ENCODE measurements at places on chromosomes 5 and 9.

DNA sequence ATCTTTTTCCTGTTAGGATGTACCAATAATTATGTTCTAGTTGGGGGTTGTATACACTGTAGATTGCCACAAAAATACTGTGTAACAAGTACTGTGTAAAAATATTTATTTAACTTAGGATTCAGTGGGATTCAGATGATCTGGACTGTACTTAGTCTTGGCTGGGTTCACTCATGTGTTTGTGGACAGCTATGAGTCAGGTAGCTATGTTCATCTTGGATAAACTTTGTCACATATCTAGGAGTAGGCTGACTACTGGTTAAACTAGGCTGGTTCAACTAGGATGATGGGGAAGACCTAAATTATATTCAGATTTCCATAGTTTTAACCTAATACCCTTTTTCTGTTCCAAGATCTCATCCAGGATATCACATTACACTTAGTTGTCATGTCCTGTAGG is 32.1 kb upstream of the TNFSF15 start:
- DNase-seq, result no peak

GRCh38 chr5:21895766-21896350 is 957.3 kb downstream of the CDH12 start:
- DNase-seq, result no peak

GRCh38 chr5:16417398-16418074 is 48.1 kb downstream of the ZNF622 start:
- DNase-seq, result no peak

DNA sequence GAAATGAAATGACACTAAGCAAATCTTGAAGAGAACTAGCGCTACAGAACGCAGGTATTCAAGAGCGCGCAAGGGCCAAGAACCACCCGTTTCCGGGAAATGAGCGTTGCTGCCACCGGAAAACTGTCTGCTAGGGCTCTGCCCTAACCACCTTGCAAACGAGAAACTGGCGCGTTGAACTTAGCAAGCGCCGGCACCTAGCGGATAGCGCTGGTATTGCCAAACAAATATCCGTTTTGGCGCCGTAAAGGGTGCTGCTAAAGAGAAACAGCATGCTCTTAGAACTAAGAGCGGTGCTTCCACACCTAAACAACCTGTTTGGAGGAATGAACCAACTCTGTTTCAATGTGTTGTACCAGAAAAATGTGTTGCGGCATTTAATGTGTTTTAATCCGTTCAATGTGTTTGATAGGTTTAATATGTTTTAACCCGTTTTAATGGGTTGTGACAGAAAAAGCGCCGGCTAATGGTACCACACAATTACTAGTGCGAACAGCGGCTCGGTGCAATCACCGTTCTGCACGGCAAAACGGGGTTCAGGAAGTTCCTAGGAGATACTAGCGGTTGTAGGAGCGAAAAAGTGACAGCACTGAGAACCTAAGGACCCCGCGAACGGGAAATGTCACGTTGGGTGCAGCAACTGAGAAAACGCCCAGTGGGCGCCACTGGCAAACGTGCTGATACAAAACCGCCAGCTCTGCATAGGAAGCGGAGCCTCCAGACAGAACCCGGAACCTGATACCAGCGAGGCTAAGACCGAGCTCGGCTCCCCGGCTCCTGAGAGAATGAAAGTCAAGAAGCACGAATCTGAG is at the start of gene ANXA2R:
TSS of gene ANXA2R (minus strand) at position 33 of the 812 bp plus-strand sequence. CDS start 273 bp downstream, outside the sequence.
- DNase-seq, result no peak

- DNase-seq, result no peak
Observed at GRCh38 chr9:68678430-68678829, 26.6 kb upstream of the PIP5K1B start.

GRCh38 chr5:81708889-81709288 is 42.0 kb downstream of the SSBP2 start:
- DNase-seq, result no peak
